CD4-positive, alpha-beta memory T cell (primary cell): ENCODE measurements at places on chromosomes 11 and 22.

DNA sequence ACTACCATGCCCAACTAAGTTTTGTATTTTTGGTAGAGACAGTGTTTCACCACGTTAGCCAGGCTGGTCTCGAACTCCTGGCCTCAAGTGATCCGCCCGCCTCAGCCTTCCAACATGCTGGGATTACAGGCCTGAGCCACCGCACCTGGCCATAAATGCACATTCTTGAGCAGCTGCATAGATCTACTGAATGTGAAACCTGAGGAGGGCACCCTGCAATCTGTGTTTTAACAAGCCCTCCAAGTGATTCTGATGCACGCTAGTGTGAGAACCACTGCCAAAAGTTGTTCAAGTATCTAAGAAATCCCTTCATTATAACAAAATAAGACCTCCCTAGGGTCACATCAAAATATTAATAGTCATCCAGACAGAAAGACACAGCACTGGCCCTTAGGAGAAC is 89.3 kb downstream of the RDX start:
- DNase-seq, result no peak

- no peak for DNase-seq
Measured at GRCh38 chr11:34501500-34501899, 12.1 kb downstream of the ELF5 start.

- DNase-seq, result no peak
Measured at GRCh38 chr11:19181531-19182261, 20.1 kb downstream of the CSRP3 start.

GRCh38 chr11:44613153-44613552 is 47.7 kb downstream of the CD82 start:
- DNase-seq, result no peak

DNA sequence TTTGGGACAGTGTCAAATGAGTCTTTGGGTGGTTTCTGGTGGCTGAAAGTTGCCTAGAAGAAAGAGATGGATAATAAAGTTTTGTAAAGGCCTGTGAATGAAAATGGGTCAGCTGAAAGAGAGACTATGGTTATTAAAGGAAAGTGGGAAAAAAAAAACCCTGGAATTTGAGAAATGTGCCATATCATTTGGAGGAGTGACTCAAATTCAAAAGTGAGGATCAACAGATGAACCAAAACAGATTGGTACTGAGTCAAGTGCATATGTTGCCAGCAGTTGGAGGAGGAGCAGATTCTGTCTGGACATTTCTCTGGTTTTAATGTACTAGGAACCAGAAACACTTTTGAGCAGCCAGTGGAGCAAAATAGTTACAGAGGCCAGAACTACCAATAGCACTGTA is 339.8 kb downstream of the KCNA4 start:
- no peak for DNase-seq

- no peak for DNase-seq
Measured at GRCh38 chr11:15826826-15827225, 529.5 kb downstream of the SOX6 start.

- DNase-seq, result no peak
Measured at GRCh38 chr11:119624102-119624615, 104.8 kb downstream of the NECTIN1 start.

DNA sequence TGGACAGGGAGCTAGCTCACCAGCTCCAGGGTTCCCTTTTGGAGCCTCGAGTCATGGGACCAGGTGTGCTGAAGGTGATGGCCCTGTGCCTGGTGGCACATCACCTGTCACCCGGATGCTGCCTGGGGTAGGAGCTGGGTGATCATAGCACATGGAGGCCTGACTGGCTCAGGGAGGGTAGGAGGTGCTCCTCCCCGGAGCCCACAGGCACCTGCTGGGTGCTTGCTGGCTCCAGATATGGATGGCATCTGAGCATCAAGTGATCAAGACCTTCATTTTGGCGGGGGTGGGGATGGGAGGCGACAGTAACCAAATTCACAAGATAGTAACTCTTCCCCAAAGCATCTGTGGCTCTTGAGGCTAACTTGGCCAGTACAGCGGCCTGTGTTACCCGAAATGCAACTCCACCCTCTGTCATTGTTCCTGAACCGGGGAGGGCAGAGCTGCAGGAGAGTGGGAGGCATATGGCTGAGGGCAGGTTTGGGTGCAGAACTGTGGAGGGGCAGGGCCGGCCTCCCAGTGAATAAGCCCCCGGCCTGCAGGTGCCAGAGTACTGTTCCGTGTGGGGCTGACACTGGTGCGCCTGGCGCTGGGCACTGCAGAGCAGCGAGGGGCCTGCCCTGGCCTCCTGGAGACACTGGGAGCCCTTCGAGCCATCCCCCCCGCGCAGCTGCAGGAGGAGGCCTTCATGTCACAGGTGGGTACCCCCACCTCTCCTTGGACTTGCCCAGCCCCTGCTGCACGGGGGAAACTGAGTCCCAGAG is 4.7 kb downstream of the TBC1D10C start:
- no peak for DNase-seq

GRCh38 chr22:44604455-44604854 is 97.5 kb upstream of the PRR5 start:
- DNase-seq, result no peak

- no peak for DNase-seq
Measured at GRCh38 chr11:132734217-132734616, 798.1 kb downstream of the OPCML start.

GRCh38 chr22:45124176-45124847 is 39.4 kb upstream of the NUP50 start:
- DNase-seq, result no peak

- no peak for DNase-seq
Measured at GRCh38 chr22:33166206-33166605, 108.0 kb upstream of the SYN3 start.

DNA sequence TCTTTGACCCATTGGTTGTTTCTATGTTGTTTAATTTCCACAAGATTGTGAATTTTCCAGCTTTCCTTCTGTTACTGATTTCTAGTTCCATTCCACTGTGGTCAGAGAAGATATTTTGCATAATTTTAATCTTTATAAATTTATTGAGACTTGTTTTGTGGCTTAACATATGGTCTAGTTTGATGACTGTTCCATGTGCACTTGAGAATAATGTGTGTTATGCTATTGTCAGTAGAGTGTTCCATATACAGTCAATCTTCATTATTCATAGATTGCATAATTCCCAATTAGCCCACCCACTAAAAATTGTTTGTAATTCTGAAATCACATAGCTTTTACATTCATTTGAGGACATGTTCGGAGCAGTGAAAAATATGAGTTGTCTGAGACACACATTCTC is 346.1 kb upstream of the DDI1 start:
- no peak for DNase-seq

DNA sequence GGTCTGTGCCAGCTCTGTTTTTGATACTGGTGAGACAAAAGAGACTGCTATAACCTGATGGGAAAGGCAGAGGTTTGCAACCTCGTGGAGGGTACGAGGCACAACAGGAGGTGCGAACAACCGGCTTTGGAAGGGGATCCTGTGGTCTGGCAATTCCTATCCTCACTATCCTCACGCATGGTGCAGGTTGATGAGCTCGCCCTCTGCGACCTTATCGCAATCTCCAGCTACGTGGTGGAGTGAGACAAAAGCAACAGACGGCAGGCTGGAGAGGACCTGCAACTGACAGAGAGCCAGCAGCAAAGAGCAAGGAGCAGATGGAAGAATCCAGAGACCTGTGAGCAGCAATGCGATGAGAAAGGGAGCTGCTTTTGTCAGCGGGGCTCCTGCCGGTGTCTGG is 47.3 kb upstream of the TSKU start:
- no peak for DNase-seq

DNA sequence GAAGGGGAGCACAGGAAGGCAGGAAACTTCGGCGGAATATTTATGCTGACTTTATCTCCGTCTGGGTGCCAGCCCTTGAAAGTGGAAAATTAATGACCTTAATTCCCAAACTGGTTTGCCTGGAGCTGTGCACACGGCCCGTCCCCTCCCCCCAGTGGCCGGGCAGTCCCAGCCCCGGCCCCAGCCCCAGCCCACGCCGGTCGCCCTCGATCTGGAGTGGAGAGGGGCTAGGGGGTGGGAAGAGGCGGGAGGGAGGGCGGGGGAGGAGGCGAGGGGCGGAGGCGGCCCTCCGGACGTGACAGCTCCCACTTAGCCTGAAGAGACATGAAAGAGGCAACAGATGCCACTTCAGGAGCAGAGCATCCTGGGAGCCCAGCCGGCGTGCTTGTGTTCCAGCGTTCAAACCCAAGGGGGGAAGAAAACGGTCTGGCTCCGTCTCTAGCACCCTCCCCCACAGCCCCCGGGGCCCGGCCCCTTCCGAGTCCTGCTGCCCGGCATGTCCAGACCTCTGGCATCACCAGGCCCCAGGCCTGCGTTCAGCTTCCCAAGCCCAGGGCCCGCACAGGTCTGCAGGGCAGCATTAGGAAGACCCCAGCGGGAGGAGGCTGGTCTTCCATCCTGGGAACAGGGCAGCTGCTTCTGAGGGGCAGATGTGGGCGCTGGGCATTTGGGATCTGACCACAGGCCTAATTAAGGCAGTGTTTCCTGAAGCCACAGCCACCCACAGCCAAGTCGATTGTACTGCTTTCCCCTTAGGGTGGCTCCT is 20.0 kb upstream of the LMO1 start:
- no peak for DNase-seq

- DNase-seq, result no peak
Measured at GRCh38 chr22:19822301-19823117, 32.2 kb downstream of the GNB1L start.

GRCh38 chr11:17188675-17189074 is 19.1 kb downstream of the PIK3C2A start:
- no peak for DNase-seq

DNA sequence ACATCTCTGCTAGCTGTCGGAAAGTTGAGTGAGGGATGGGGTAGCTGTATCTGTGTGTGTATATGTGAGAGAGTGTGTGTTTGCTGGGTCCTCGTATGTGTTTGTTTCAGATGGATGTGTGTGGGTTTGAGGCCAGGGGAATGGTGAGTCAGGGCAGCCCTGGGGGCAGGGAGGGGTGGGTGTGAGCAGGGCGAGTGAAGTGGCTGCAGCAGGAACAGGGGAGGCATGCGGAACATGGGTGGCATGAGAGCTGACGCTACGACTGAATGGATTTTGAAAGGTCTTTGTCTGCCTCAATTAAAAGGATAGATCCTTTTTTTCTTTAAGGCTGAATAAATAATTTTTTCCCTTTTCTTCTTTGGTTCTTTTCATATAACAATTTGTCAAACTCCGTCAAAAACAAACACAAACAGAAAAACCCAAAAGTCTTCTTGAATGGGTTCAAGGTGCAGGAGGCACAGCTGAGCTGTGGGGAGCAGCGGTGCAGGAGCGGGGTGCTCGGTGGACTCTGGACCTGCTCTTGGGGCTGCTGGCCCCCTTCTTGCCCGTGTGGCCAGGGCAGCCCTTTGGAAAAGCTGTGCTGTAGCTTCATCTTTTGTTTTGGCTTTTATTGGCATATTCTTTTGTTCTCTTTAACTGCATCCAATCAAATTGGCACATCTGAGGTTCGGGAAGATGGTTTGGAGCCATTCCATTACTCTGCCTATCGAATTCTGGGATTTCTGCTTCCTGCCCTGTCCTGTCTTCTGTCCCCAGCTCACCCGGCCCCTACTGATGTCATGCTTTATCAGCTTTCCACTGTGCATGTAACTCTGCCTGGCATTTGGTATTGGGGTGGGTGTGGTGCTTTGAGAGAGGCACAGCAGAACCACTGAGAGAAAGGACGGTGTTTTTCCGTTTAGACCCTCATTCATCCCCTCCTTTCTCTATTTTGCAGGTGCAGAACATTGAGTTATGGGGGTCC is 80.1 kb downstream of the ADAMTS15 start:
- DNase-seq, result no peak

DNA sequence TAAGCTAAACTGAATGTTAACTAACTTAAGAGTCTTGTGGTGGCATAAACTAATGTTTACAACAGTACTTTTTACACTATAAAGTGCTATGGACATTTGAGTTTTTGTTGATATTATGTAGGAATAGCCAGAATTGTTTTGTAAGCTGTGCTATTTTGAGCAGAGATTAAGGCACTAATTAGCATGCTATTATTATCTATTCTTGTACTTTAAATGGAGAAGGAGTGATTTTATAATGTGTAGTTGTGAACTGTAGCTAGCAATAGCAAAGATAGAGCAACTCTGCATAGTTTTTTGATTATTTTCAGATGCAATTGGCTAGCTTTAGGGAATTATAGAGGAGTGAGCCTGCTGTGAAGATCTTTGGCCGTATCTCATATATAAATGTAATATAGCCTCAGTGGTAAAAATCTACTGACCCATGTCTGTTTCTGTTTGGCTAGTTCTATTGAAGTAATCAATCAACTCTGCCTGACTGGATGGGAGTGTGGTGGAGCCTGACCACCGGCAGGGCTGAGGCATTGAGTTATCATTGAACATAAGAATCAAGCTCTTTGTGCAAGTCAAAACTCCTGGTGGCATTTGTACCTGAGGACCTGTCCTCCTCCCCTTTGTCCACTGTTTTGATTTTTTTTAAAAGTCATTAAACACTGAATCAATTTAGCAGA is 34.3 kb downstream of the NCAM1 start:
- DNase-seq, result no peak

DNA sequence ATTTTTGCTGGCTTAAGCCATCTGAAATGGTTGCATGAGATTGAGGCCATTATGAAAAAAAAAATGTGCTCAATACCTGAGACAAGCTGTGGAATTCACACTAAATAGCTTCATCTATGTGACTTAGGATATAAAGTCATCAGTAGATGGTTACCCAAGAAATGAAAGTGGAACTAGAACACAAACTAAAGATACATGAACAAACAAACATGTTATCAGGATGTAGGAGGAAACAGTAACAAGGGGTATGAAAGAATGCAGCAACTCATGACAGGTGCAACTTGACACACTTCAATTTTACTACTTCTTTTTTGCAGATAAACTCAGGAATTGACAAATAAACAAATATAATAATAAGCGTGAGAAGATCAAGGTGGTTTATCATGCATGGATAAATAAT is 155.0 kb downstream of the WT1 start:
- DNase-seq, result no peak

DNA sequence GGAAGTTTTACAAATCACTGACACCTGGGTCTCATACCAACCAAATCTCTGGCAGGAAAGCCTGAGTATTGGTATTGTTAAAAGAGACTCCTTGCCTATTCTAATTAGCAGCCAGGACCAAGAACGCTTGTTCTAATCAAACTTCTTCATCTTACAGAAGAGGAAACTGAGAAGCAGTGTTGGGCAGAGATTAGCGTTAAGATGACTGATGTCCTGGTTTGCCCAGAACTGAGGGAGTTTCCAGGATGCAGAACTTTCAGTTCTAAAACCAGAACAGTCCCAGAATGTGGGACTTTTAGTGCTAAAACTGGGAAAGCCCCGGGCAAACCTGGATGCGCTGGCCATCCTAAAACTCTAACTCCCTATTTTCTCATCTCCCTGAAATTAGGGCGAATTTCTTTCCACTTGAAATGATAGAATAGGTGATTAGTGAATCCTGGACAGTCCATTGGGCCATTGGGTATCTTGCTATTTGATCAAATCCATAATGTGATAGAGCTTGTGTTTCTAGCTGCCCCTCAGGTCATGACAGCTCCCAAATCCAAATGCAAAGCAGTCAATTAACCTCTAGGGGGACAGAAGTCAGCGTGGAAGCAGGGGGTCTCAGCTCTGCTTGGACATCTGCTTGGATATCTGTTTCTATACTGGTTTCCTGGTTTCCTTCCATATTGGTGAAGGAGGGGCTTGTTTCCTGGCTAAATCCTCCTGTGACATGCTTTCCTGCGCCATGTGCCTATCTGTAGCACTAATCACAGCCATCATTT is 16.0 kb upstream of the TMPRSS13 start:
- DNase-seq, result no peak
